ENCODE measurements at places on chromosomes 5 and 9.
A peak's percentile ranks its signal among the peaks of the same experiment; 100 is the strongest.

DNA sequence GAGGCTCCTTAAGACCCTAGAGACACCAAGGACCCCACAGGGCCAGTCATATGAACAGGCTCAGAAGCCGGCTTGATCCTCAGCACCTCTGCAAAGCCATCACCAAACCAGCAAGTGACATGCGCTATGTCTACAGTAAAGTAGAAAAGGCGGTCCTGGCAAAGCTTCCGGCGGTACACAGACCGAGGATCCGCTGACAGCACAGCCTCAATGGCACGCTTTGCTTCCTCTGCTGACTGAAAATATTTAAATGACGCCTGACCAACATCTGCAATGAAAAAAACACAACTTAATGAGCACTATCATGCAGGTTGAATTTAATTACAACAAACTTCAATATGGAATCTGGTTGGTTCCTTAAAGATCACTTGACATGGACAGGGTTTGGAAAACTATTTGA, 17.6 kb downstream of the TRMO start:
- no peak for DNase-seq

GRCh38 chr9:126952205-126952977, 37.8 kb downstream of the RALGPS1 start:
- DNase-seq = no peak

GRCh38 chr5:97131139-97131710, 11.2 kb downstream of the LIX1 start:
- DNase-seq = no peak

GRCh38 chr5:167918813-167919483, 372.5 kb upstream of the WWC1 start:
- DNase-seq = no peak

DNA sequence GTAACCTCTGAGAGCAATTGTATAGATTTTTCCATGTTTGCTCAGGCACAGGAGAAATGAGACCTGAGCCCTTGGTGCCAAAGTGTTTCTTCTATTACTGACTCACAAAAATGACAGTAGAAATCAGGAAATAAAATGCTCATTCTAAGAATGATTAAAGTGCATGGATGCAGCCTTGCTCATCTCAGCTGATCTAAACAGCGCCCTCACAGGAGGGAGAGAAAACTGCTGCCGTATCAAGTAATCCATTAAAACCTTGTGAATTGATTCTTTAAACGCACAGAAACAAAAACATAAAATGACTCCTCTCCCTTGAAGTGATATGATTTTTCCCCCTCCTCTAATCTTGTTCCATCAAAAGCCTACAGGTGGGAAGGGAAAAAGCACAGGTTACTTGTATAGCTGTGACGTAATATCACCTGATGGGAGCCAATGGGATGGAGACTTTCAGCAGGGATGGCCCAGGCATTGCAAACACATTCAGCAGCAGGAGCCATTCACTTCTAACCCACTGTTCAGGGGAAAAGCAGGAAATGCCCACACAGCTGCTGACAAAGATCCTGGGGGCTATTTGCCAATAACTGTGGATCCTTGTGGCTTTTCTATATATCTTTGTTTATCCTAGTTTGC, 76.7 kb downstream of the PLCXD3 start:
- no peak for DNase-seq

DNA sequence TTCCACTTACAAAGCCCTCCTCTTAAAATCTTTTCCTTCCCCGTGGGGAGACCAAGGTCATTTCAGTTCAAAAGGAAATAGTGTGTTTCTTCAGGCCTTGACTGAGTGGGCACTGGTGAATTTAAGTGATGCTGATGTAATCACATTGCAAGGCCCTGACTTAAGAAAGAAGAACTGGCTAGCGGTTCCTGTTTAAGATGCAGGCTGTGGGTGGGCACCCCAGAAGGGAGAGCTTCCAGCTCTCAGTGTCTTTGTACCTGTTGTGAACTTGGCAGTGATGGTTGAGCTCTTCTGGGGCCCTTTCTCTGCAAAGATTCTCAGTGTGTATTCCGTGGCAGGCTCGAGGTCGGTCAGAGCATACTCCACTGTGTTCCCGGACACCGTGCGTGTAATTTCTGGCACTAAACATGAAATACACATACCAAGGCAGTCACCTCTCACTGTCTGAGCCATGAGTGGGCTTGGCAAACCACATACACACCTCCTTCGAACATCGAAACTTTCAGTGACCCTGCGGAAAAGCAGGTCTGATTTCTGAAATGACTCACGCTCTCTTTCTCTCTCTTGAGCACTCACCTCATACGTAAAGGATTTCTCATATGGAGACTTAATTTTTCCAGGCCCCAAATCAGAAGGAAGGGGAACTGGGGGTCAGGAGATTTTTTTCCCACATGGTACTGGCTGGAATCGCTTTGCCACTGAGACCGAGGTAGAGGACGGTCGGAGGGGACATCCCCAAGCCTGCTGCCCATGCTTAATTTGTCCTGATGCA, 81.9 kb downstream of the TNC start:
- no peak for DNase-seq

GRCh38 chr9:36517131-36517530, 55.6 kb upstream of the MELK start:
- DNase-seq = no peak

GRCh38 chr9:127746959-127747569, 12.0 kb upstream of the TOR2A start:
- DNase-seq = no peak

GRCh38 chr9:18143073-18143745, 330.7 kb upstream of the ADAMTSL1 start:
- no peak for DNase-seq

- no peak for DNase-seq
Measured at GRCh38 chr9:35716230-35716629, 15.8 kb downstream of the TLN1 start.

GRCh38 chr5:174189654-174190541, 144.4 kb downstream of the NSG2 start:
- no peak for DNase-seq

- DNase-seq = peak; percentile 81
Measured at GRCh38 chr9:94213511-94214124, 45.5 kb upstream of the ZNF169 start.

DNA sequence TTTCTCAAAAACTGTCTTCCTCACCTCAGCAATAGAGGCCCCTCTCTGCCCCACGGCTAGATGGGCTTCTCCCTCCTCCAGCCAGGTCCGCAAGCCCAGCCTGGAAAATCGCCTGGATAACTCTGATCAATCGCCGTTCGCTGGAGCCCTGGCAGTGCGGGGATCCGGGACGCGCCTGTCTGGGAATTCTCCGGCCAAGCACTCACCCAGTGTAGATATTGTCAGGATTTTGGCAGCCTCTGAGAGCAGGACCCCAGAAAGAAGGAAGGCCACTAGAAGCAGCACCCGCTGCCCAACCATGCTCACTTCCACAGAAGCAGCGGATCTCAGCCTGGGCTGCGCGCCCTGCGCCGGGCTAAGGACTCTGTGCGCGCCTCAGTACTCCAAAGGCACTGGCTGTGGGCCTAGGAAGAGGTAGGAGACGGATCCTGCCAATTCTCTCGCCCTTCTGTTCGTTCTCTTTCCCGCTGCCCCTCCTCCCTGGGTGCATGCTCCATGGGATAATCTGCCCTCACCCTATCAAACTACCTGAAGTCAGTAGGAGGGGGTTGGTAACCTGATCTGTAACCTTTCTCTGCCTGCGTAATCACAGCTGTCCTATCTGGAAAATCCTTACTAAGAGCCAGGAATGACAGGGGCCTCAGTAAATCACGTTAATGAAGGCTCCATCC, at the start of gene UGT3A1:
UGT3A1 (minus strand) TSS at position 450 of the 671 bp plus-strand sequence; CDS start at position 300, 150 bp downstream.
- DNase-seq = no peak

GRCh38 chr5:87155106-87155505, 112.6 kb upstream of the RASA1 start:
- no peak for DNase-seq

DNA sequence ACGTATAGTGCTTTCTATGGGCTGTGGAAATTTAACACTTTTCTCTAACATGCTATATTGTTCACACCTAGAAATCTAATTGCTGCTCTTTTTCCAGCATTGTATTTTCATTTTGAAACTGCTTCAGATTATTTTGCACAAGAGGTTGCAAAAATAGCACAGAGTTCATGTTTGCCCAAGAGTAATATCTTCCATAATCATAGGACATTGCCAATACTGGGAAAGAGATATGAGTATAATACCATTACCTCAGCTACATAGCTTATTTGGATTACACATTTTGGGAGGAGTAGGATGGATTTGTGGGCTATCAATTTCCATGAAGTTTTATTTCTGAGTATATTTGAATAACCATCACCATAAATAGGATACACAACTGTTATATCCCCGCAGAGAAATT, 717.1 kb downstream of the CDH9 start:
- no peak for DNase-seq

DNA sequence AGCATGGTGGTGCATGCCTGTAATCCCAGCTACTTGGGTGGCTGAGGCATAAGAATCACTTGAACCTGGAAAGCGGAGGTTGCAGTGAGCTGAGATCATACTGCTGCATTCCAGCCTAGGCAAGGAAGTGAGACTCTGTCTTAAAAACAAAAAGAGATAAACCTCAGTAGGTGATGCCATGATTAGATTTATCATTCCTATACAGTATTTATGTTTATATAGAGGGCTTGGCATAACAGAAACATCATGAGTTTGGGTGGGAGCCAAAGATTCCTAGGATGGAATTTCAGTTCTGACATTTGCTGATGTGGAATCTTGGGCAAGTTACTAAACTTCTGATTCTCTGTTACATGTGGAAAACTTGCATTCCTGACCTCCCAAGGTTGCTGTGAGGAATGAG, 22.3 kb downstream of the RFK start:
- DNase-seq = no peak

DNA sequence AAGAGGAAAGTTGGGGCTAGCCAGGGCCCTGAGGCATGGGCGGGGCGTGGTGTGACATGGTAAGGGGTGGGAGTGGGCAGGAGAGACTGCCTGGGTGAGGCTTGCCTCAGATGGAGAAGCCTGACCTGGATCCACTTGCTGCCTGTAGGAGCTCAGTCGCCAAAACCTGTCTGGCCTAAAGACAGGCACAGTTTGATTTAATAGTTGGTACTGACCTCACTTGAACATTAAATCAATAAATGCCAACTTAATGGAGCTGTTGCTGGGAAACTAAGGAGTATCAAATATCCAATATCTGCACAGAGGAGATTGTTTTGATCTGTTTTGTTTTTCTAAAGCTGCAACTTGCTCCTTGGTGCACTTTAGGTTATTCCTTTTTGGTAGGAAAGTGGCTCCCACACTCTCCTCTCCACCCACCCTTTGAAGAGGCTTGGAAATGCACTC, 86.4 kb downstream of the RCL1 start:
- DNase-seq = no peak

- DNase-seq = no peak
Measured at GRCh38 chr5:53900677-53901076, 340.2 kb downstream of the NDUFS4 start.

- peak; percentile 64 for DNase-seq
Measured at GRCh38 chr9:101387871-101388506, 3.2 kb upstream of the BAAT start.
